ENCODE measurements at places on chromosomes 6 and 20. TPM values are rescaled to one million over a fixed set of nuclear protein-coding genes. Genes with fewer than 3 reads are reported as not detected.

DNA sequence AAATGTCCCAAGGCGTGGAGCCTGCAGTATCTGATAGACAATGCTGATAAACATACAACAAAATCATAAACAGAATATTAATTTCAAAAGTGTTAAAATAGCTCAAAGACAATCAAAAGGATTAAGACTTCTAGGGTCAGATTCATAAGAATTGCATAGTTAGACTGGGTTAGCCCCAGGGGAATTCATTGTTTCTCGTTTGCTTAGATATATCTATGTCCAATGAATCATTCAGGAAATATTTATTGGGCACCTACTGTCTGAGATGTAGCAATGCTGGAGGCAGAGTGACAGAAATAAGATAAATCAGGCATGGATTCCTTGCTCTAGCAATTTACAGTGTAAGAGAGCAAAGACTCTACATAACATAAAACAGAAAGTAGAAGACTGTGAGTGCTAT lies 124.4 kb upstream of the PRL start:
- no peak for DNase-seq

- no peak for DNase-seq
Observed at GRCh38 chr20:10719740-10720385, 46.1 kb upstream of the JAG1 start.

GRCh38 chr20:1926237-1926636 lies 31.0 kb downstream of the SIRPA start:
- DNase-seq, result no peak

DNA sequence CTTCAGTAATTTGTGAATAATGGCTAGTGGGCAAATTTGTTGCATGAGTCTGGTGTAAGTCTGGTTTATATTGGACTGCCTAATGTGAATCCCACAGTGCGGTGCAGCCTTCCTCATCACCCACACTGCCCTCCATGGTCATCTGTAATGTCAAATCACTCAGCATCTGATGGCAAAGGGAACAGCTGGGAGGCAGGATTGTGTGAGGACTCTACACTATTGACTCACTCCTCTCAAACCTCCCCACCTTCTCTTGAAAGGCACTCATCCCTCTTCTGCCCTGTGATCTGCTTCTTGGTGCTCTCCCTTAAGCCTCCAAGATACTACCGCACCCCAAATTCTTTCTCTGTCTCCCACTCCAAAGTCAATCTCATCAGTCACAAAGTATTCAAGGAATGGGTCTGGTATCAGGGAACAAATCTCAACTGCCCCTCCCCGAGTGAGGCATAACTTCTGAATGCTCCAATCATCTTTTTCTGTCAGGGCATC lies 146.0 kb upstream of the BEND6 start:
- no peak for DNase-seq

GRCh38 chr20:58978351-58979190 lies 2.5 kb upstream of the NELFCD start:
- no peak for DNase-seq

- DNase-seq, result no peak
Observed at GRCh38 chr6:44976677-44977641, 351.2 kb upstream of the RUNX2 start.

- DNase-seq, result no peak
Observed at GRCh38 chr20:5192570-5193431, 66.0 kb downstream of the CDS2 start.

DNA sequence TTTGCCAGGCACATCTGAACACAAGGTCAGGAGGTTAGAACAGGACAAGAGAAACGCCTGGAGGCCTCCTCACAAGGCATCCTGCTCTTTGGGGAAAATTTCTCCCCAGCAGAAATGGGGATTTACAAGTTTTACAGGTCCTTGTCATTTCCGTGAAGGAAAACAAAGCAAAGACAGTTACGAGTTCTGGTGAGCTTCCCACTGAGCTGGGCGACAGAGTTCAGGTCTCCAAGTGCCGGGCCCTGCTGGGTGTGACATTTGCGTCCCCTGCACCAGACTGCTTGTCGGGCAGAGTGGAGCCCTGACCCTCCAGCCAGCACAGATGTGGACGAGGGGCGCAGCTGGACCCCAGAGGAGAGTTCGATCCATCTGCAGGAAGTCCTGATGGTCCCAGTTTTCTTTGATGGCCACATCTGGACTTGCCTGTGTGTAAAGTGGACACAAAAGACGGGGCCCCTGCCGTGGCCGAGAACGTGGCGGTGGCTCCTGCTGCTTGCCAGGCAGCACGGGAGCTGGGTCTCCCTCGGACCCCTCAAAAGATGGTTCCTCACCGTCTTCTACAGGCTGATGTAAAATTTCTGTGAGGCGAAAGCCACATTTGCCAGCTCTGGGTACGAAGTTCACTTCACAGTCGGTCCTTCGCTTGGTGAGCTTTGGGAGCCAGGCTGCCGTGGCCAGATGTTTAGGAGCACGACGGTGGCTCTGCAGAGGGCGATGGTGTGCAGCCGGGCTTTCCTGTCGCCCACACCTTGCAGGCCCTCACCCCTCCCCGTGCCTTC lies 5.2 kb upstream of the ADRM1 start:
- DNase-seq, result no peak

- no peak for DNase-seq
Observed at GRCh38 chr6:5174756-5175549, 85.8 kb downstream of the LYRM4 start.

GRCh38 chr6:26360451-26361416 lies 4.3 kb upstream of the BTN3A2 start:
- DNase-seq, result no peak

DNA sequence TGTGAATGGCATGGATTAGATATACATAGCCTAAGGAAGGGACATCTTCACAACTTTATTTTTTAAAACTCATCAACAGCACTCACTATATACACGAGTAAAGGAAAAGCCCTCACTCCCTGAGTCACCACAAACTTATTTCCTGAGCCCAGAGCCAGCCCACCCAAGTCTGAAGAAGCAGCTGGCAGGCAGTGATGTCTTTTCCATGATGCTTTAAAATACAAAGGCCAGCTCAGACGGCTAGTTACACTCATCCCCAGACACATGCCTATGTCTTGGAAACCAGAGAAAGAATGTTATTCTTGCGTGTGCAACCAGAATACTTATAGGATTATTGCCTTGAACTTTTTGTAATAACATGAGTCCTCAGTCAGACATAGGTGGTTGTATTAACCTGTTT lies 114.4 kb downstream of the ADGRG6 start:
- peak; percentile 74 for DNase-seq

DNA sequence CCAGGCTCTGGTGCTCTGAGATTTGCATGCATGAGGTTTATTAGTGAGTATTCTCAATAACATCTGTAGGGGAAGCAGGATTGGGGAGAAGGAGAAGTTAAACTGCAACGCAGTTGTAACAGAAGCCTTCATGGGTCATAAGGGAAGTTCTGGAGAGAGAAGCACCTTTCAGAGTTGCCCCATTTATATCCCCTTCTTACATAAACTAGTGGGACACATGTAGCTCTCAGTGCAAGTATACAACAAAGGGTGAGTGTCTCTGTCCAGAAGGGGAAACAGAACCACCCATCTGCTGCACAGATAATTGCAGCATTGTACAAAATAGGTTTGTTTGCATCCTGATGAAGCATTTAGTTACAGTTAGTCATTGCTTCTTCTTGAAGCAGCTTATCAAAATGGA lies 4.3 kb upstream of the ADGB start:
- peak; percentile 10 for DNase-seq

GRCh38 chr20:19737025-19737424 lies 21.0 kb upstream of the RIN2 start:
- no peak for DNase-seq

GRCh38 chr6:73965539-73966029 lies 269.6 kb downstream of the CD109 start:
- peak; percentile 89 for DNase-seq

The NOX3 gene
- polyA plus RNA-seq, result not detected

The TMX4 gene
- polyA plus RNA-seq, result 20.2 TPM

The CPNE5 gene
- polyA plus RNA-seq, result 13.2 TPM

The MOXD1 gene
- polyA plus RNA-seq, result 3.7 TPM

The ME1 gene
- 2.1 TPM for polyA plus RNA-seq

The ARMH2 gene
- not detected for polyA plus RNA-seq

The BPIFB4 gene
- polyA plus RNA-seq, result not detected

The GHRH gene
- not detected for polyA plus RNA-seq

The KHDRBS2 gene
- 0.88 TPM for polyA plus RNA-seq

The PNLDC1 gene
- 0.43 TPM for polyA plus RNA-seq

The KIZ gene
- polyA plus RNA-seq, result 13.6 TPM
